T-cell (primary cell): ENCODE measurements at places on chromosomes 5 and 9.

GRCh38 chr9:121055642-121056143 is 5.6 kb upstream of the C5 start:
- no peak for DNase-seq

DNA sequence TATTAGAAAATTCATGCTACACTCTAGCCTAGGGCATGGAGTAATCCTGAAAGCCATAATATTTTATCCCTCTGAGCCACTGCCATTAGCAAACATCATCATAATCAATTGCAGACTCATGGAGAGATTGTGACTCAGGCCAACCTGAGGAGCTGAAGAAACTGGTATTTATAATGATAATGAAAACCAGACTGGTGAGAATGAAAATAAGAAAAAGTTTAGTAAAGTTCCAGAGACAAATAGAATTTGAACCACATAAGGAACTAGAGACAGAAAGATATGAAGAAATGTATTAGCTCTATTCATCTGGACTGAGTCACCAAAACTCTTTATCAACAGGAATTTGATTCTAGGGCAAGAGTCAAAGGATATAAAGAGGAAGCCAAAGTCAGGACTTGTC is 158.7 kb downstream of the DRD1 start:
- no peak for DNase-seq

GRCh38 chr9:38332625-38333024 is 59.9 kb upstream of the ALDH1B1 start:
- DNase-seq = no peak

GRCh38 chr5:38237681-38238080 is 20.7 kb upstream of the EGFLAM start:
- no peak for DNase-seq

- DNase-seq = no peak
Observed at GRCh38 chr5:178278358-178279023, 45.9 kb upstream of the PHYKPL start.

DNA sequence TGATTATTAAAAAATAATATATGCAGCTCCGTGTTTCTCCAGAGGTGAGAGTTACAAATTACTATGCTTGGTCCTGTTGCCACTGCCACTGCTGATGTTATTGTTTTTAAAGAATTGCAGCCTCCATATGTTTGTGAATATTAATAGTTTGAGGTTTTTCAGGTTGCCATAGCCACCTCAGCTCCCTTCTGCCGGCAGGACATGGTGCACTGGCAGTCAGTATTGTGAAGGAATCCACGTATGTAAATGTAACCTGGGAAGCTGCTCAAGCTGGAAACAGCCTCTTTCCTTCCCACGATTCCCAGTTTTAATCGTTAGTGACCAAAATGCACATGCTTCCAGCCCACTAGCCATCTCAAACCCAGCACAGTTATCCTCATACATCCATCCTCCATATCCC is 184.4 kb upstream of the CCNG1 start:
- DNase-seq = no peak

DNA sequence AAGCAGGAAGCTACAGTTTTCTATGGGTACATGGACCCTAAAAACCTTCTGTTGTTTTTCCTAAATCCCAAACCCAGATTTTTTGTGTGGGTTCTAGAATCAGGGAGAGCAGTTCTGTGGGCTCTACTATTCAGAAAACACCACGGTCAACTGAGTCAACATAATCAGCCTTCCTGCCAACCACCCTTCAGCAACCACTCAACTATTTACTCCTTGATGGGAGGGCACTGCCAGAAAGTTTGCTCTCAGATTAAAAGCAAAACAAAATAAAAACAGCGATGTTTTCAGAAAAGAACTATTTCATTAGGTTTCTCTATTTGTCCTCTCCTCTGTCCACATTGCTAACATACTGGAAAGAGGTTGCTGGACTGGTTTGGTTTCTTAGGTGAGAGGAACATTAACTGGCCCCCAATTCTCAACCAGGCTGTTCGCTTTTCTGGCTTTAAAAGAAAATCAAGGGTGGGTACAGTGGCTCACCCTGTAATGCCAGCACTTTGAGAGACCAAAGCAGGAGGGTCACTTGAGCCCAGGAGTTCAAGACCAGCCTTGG is 72.3 kb downstream of the GCNT1 start:
- DNase-seq = no peak

DNA sequence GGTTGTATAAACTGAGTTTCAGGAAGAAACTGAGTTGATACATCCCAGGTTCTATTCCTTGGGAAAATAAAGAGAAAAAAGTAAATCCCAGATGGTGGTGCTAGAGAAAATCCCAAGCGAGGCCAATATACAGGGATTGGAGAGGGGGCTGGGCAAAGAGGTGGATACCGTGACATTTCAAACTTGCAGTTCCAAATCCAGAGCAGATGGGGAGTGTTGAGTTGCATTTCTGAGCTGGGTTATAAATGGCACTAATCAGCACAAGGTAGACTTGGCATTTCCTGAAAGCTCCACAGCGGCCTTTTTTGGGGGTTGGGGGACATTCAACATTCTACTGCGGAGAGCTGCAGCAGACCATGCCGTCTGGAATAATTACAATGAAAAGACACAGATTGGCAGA is 224.4 kb downstream of the NXNL2 start:
- DNase-seq = no peak

- no peak for DNase-seq
Observed at GRCh38 chr5:128667152-128667551, 129.1 kb upstream of the FBN2 start.

GRCh38 chr5:170283296-170283695 is 14.3 kb downstream of the LCP2 start:
- no peak for DNase-seq

DNA sequence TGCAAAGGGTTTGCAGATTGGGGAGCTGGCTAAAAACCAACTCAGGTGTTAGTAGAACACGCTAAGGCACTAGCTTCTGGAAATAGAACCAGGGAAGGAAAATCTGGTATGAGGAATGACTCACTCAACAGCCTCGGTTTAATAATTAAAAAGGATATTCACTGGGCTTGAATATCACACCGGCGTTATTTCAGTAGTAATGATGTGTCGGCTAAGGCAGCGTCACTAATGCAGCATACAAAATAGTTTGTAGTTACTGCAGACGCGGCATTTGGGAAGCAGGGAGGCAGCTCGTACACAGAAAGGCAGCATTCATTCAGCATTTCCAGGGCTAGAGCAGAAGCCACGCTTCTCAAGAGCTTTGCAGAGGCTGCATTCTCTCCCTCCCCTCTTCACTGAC is 1.7 kb downstream of the ADRA1B start:
- no peak for DNase-seq

DNA sequence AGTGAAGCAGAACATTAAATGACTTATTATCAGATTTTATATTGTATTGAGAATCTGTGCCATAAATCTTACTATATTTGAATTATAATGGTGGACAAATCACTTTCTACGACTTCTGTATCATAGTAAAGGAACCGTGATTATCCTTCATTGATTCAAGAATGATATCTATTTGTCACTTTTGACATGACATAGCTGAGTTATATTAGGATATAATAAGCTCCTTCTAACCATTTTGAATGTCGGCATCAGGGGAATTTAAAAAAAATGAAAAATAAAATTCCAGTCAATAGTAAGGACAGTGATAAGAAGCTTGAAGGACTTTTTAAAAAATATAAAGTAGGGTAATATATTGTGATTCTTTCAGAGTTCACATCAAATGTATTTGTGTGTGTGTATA is 338.9 kb upstream of the ACO1 start:
- no peak for DNase-seq

- DNase-seq = no peak
Observed at GRCh38 chr5:129438322-129438721, 21.8 kb upstream of the ADAMTS19 start.

- DNase-seq = no peak
Observed at GRCh38 chr5:122877518-122877917, 32.1 kb downstream of the SNX24 start.

DNA sequence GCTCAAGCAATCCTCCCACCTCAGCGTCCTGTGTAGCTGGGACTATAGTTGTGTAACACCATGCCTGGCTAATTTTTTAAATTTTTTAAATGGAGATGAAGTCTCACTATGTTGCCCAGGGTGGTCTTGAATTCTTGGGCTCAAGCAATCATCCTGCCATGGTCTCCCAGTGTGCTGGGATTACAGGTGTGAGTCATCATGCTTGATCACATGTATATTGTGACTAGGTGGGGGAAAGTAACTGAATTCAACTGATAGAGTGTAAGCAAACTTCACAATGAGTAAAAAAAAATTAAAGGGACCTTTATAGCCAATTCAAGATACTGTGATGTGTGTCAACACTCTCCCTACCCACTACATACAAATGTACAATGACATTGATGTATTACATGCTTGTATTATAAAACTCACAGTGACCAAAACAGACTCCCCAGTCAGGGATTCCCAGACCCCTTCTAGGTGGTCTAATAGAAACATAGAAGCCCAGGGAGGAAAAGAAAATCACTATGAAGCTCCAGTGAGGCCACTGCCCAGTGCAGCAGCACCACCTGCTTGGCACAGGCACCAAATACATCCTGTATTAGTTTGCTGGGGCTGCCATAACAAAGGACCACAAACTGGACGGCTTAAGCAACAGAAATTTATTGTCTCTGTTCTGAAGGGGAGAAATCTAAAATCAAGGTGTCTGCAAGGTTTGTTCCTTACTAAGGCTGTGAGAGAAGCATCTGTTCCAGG is 8.8 kb downstream of the PLGRKT start:
- DNase-seq = no peak

- DNase-seq = peak; percentile 61
Observed at GRCh38 chr9:121369595-121370265, at the start of gene STOM. TSS of gene STOM (minus strand) at chr9:121370250. CDS start at chr9:121370187, 63 bp downstream.

- no peak for DNase-seq
Observed at GRCh38 chr5:59532979-59533729, 360.4 kb downstream of the PDE4D start.

DNA sequence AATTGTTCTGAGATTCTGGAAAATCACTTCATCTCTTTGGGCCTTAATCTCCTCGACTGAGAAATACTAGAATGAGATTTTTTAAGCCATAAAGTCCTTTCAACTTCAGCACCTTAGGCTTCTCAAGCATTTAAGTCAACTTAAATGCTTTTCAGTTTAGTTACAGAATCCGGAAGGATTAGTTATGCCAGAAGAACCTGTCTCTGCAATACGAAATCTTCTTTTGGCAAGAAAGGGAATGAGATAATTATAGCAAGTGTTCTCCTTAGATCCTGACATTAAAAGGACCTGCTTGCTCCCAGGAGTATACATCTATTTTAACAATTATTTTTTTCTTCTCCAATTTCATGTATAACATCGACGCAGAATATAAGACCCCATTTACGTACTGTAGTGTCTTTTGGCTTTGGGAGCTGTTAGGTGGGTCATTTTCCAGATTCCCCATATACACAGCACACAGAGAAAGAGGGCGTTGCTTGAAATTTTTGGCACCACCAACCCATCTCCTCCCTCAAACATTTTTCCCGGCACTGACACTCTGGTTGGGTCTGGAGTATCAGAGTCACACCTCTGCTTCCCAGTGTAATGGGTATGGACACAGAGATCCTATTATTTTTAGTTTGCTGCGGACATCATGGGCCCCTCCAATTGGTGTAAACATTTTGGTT is 43.6 kb upstream of the CLINT1 start:
- DNase-seq = no peak

- DNase-seq = no peak
Observed at GRCh38 chr5:107184871-107185270, 485.9 kb downstream of the EFNA5 start.

DNA sequence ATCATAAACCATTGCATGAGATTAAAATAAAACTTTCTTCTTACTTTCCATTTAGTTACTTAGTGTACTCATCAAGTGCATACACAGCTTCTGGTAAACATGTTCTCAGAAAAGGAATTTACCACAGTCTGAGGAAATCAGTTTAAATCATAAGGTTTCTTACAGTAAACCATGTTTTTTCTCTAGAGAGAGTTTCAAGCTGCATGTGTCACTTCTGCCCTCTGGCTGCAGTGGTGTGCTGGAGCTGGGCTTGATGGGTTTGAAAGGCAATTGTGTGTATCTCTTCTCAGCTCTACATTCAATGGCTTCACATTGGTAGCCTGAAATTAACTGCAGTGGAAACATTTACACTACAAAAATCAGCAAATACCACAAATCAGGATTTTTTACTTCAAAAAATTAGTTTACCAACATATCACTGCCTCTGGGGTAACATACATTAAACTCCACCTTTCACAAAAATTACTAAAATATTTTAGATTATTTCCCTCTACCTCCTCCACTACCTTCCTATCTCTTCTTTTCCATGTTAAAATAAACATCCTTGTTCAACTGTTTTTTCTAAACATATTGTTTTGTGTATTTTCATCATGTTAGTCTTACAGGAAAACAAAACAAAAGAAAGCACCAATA is 414.3 kb downstream of the ANXA1 start:
- no peak for DNase-seq

GRCh38 chr5:127744241-127744640 is 41.0 kb downstream of the CCDC192 start:
- no peak for DNase-seq

- DNase-seq = no peak
Observed at GRCh38 chr9:92729735-92730155, 34.9 kb downstream of the BICD2 start.

GRCh38 chr9:112338561-112338960 is 5.1 kb upstream of the PTBP3 start:
- DNase-seq = no peak

- DNase-seq = no peak
Observed at GRCh38 chr5:16418471-16418922, 47.1 kb downstream of the ZNF622 start.
